ENCODE measurements at places on chromosomes 11 and 22.

DNA sequence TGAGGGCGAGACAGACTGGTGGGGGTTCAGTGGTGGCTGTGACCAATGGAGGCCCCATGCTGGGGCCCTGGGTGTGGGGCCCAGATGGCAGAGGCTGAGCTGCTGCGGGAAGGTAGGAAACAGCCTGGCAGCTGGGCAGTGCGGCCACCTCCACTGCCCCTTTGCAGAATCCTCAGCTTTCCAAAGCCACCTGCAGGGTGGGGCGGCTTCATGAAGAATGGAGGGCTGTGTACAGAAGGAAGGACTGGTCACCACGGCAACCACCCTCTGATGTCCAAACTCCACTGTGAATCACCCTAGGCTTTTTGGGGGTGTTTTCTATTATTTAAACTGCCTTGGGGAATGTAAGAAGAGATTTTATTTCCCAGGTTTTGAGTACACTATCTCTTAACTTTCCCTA is 166.3 kb upstream of the NAV2 start:
- no peak for DNase-seq

- no peak for DNase-seq
These were observed 63.5 kb upstream of the CAPRIN1 start for GRCh38 chr11:33987975-33988580.

DNA sequence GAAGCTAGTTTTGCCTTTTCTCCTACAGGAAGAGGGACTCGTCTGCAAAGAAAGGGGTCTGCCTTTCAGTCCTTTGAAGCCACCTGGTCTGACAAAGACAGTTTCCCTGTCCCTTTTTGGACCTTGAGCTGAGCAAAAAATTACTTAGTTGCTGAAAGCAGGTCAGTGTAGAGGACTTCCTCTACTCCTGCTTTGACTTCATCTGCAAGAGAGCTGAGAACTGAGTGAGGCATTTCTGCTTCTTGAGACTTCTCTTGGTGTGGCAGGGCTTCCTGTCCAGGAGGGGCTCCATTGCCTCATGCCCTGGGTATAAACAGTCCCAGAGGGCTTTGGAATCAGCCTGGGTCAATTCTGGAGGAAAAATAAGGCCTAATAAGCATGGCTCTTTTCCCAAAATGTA is 73.1 kb downstream of the ZNRF3 start:
- DNase-seq, result no peak

- no peak for DNase-seq
These were observed 147.0 kb downstream of the APOL5 start for GRCh38 chr22:35864545-35865165.

All from foreskin keratinocyte (primary cell).